ENCODE measurements at places on chromosomes 4 and X. TPM values are rescaled to one million over a fixed set of nuclear protein-coding genes. Genes with fewer than 3 reads are reported as not detected.

DNA sequence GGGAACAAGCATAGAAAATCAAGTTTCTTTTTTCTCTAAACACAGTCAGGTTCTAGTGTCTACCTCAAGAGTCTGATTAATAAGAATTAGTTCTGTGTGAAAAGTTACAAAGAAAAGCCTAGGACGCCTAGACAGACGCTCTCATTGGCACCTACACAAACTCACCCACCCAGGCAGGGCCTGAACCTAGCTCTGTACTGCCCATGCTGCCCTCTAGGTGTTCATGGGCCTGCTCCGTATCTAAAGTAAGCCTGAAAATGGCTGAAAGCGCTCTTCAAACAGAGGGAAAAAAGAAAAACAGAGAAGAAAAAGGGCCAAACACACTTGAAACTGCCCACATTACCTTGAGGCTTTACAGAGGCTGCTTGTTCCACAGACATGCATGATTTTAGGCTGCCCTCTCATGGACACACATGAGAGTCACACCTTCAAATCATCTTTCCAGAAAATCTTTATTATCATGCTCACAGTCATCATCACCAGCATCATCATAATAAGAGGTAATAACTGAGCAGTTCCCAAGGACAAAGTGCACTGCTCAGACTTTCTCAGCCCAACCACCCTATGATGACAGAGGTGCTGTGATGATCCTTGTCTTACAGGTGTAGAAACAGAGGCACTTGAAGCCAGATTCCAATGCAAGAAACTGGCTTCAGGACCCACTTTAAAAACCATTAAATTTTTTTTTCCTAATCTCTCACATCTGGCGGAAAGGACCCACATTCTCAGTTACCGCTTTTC is 49.6 kb downstream of the MAP7D2 start:
- DNase-seq, result peak; percentile 38
- no peaks in the 10 kb centered on the region for H3K27me3 ChIP-seq
- H3K4me3 ChIP-seq, result no peak overlapping the region
- H3K27ac ChIP-seq, result no peak overlapping the region

GRCh38 chr4:188417181-188417580 is 277.9 kb downstream of the TRIML1 start:
- no peak for DNase-seq
- no peak overlapping the region for H3K4me3 ChIP-seq
- H3K27ac ChIP-seq, result no peak overlapping the region
- no peaks in the 10 kb centered on the region for H3K36me3 ChIP-seq

GRCh38 chrX:40644176-40644575 is 3.2 kb downstream of the CXorf38 start:
- 0 out of 2 replicates have a peak, but pooled peaks cover 4% of the 10 kb centered on the region for H3K4me1 ChIP-seq
- DNase-seq, result no peak
- no peaks in the 10 kb centered on the region for H3K36me3 ChIP-seq
- no peak overlapping the region for H3K4me3 ChIP-seq

DNA sequence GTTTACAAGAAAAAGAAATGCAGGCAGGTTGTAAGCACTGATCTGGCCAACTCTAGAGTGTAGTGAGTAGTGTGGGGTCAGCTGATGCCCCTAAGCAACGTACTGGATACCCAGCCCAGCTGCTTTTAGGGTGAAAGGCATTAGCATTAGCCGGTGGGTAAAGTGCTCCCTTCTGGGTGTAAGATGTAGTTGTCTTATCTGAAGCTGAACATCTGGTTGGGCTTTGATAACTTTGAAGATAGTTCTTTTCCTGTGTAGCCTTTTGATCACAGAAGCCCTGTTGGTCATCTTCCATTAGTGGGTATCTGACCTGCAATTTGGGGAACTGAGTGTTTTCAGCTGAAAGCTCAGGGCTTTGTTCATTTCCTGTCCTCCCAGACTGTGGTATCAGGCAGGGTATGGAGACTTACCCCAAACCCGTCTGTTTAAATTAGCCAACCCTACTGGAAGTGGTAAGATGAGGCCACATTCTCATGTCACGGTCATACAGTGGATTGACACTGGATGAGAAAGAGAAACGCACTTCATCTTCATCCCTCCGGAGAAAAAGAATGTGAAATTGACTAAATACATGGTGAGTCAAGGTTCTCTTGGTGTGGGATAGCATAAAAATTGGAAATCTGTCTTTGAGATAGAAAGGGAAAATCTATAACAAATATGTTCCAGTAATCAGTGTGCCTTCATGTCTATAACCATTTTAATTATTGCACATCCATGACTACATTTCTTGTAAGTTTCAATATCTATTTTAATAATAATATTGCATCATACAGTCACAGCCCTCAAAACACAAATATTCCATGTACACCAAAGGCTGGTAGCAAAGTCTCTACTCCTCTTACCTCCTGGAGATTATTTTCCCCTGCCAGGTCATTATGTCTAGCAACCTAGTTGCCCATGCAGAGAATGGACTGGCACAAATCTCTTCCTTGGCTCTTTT is 8.7 kb downstream of the RHOH start:
- no peak overlapping the region for H3K27ac ChIP-seq
- no peaks in the 10 kb centered on the region for H3K4me1 ChIP-seq
- no peaks in the 10 kb centered on the region for H3K36me3 ChIP-seq
- H3K4me3 ChIP-seq, result no peak overlapping the region
- no peaks in the 10 kb centered on the region for H3K27me3 ChIP-seq

GRCh38 chrX:112067601-112068000 is 15.0 kb downstream of the TRPC5 start:
- no peaks in the 10 kb centered on the region for H3K36me3 ChIP-seq
- no peak for DNase-seq
- H3K27me3 ChIP-seq, result no peaks in the 10 kb centered on the region
- H3K4me1 ChIP-seq, result no peaks in the 10 kb centered on the region
- no peak overlapping the region for H3K4me3 ChIP-seq

GRCh38 chr4:6750286-6751221 is 32.0 kb upstream of the KIAA0232 start:
- DNase-seq, result no peak
- H3K27me3 ChIP-seq, result no peaks in the 10 kb centered on the region
- H3K36me3 ChIP-seq, result no peaks in the 10 kb centered on the region
- no peak overlapping the region for H3K4me3 ChIP-seq
- no peak overlapping the region for H3K27ac ChIP-seq
- H3K4me1 ChIP-seq, result peaks cover 28% of the 10 kb centered on the region

GRCh38 chrX:21934414-21934813 is 6.1 kb upstream of the SMS start:
- no peak for DNase-seq
- no peak overlapping the region for H3K27ac ChIP-seq
- no peaks in the 10 kb centered on the region for H3K27me3 ChIP-seq
- H3K4me1 ChIP-seq, result peaks cover 36% of the 10 kb centered on the region
- no peaks in the 10 kb centered on the region for H3K36me3 ChIP-seq

DNA sequence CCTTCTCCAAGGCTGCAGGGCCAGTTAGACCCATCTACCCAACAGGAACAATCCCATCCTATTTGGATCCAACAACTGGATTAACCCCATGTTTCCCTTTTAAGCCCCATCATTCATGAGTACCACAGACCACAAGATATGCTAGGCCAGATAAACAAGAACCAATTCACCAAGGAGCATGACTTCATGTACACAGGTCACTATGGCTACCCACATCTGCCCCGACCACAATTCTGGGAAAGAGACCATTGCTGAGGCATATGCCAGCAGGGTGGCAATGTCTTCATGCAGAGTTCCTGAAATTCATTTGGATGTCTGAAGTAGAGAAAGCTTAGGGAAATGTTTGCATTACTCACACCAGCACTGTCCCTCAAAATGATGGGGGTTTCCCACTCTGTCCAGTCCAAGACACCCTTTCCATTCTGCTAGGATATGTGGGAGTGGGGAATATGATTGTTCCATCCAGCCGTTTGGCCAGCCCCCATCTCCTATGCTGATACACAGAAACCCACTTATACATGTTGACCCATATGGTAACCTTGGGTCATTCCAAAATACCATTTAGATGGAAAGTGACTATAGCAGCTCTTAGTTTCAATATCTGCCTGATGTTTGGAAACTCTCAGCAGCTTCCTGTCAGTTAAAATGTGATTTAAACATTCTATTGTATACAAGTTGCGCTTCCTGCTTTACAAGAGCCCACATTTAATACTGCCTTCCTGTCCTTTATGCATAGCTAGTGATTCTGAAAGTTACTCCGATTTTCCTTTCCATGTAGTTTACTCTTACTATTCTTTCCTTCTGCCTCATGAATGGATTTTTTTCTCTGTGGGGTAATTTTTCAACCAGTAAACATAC is 129.0 kb downstream of the AMMECR1 start:
- no peaks in the 10 kb centered on the region for H3K36me3 ChIP-seq
- H3K4me1 ChIP-seq, result no peaks in the 10 kb centered on the region
- DNase-seq, result no peak
- no peak overlapping the region for H3K4me3 ChIP-seq
- no peaks in the 10 kb centered on the region for H3K27me3 ChIP-seq
- H3K27ac ChIP-seq, result no peak overlapping the region

DNA sequence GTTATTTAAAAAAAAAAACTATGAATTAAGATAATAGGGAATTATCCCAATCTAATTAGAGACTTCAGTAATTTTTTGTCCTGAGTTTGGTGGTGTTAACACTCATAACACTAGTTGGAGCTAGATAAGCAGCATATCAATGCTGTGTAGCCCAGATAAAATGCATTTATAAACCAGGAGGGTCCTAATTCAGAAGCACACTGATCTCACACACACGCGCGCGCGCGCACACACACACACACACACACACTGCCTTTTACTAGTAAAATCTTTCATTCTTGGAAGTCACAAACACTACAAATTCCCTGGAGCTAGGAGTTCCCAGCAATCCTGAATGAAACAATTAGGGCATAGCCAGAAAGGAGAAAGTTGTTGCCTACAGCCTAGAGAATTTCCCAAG is 3.2 kb downstream of the UNC5C start:
- H3K27ac ChIP-seq, result no peak overlapping the region
- DNase-seq, result no peak
- no peaks in the 10 kb centered on the region for H3K36me3 ChIP-seq
- no peaks in the 10 kb centered on the region for H3K27me3 ChIP-seq
- no peak overlapping the region for H3K4me3 ChIP-seq
- H3K4me1 ChIP-seq, result no peaks in the 10 kb centered on the region

GRCh38 chr4:27234306-27234899 is 373.8 kb downstream of the STIM2 start:
- H3K27me3 ChIP-seq, result peaks cover 9% of the 10 kb centered on the region
- no peak overlapping the region for H3K27ac ChIP-seq
- no peak overlapping the region for H3K4me3 ChIP-seq
- no peaks in the 10 kb centered on the region for H3K4me1 ChIP-seq
- no peak for DNase-seq

GRCh38 chr4:51895816-51896408 is 53.0 kb downstream of the DCUN1D4 start:
- H3K4me1 ChIP-seq, result peaks cover 8% of the 10 kb centered on the region
- H3K4me3 ChIP-seq, result no peak overlapping the region
- H3K36me3 ChIP-seq, result peaks cover 10% of the 10 kb centered on the region
- H3K27ac ChIP-seq, result peak overlapping the region; percentile 15

DNA sequence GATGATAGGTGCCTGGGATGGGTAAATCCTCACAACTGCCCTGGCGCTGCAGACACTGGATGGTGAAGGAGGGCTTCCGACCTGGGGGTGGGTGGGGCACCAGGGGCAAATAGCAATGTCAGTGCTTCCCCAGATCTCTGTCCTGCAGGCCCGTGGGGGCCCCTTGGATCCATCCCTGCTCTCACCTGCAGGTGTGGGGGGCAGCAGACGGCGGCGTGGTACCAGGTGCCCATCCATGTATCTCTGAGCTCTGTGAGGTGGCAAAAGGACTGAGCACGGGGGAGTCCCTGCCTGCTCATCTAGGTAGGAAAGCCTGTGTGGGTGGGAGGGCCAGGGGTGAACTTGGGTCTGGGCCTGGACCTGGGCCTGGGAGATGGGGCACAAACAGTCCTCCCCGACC is 6.5 kb upstream of the SYP start:
- H3K36me3 ChIP-seq, result no peaks in the 10 kb centered on the region
- DNase-seq, result no peak
- H3K27ac ChIP-seq, result no peak overlapping the region

GRCh38 chr4:145851511-145852201 is 87.0 kb downstream of the ZNF827 start:
- no peak for DNase-seq
- no peaks in the 10 kb centered on the region for H3K27me3 ChIP-seq

- H3K27me3 ChIP-seq, result no peaks in the 10 kb centered on the region
- no peaks in the 10 kb centered on the region for H3K36me3 ChIP-seq
- DNase-seq, result no peak
- no peak overlapping the region for H3K4me3 ChIP-seq
These were observed 79.8 kb downstream of the NYX start for GRCh38 chrX:41526925-41527324.

- no peaks in the 10 kb centered on the region for H3K27me3 ChIP-seq
- H3K4me3 ChIP-seq, result no peak overlapping the region
These were observed 29.8 kb downstream of the SPANXA2 start for GRCh38 chrX:141619336-141619735.

DNA sequence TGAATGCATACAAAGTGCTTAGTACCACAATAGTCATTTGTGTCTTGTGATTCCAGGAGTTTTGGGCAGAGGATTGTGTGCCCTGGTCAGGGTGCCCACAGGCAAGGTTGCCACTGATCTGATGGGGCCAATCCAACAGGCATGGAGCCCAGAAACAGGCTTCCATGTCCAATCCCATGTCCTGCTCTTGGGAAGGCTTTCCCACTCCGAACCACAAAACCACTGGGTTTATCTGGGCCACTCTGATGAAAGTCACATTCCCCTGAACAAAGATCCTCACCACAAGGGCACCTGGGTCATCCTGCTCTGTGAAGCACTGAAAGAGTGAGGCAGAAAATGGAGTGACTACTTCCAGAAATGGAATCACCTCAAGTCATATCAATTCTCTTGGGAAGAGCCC is 96.9 kb downstream of the MAMLD1 start:
- H3K27ac ChIP-seq, result no peak overlapping the region
- no peaks in the 10 kb centered on the region for H3K36me3 ChIP-seq
- H3K27me3 ChIP-seq, result no peaks in the 10 kb centered on the region
- H3K4me1 ChIP-seq, result no peaks in the 10 kb centered on the region
- no peak for DNase-seq
- no peak overlapping the region for H3K4me3 ChIP-seq

DNA sequence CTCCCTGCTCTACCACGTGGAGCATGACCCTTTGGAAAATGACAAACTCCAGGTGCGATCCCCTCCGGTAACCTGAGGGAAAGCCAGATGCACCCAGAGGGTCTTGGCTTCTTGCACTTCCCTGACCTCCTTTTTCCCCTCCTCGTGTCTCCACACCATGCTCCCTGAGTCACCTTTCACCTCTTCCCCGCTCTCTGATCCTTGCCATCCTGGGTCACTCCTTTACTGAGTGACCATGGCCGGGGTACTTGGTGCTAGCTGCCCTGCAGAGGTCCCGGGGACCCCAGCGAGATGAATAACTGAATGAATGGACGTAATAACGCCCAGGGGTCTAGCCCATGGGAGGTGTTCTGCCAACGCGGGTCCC is 401 bp upstream of the ZFP92 start:
- no peaks in the 10 kb centered on the region for H3K27me3 ChIP-seq
- no peak overlapping the region for H3K27ac ChIP-seq
- no peak overlapping the region for H3K4me3 ChIP-seq
- H3K4me1 ChIP-seq, result no peaks in the 10 kb centered on the region
- no peaks in the 10 kb centered on the region for H3K36me3 ChIP-seq
- no peak for DNase-seq

GRCh38 chr4:61750810-61751209 is 550.7 kb downstream of the ADGRL3 start:
- H3K36me3 ChIP-seq, result no peaks in the 10 kb centered on the region
- no peak overlapping the region for H3K27ac ChIP-seq
- no peaks in the 10 kb centered on the region for H3K4me1 ChIP-seq
- DNase-seq, result no peak
- no peak overlapping the region for H3K4me3 ChIP-seq

The SULT1E1 gene
- total RNA-seq, result not detected

The SMIM31 gene
- not detected for total RNA-seq

The FIP1L1 gene
- total RNA-seq, result 63.6 TPM

The CCDC120 gene
- 13.5 TPM for total RNA-seq

The ZRSR2 gene
- total RNA-seq, result 4.6 TPM

The MTNR1A gene
- 0.84 TPM for total RNA-seq

The ATP5ME gene
- 330 TPM for total RNA-seq
